Esophagus muscularis mucosa (tissue), 4 donors: ENCODE measurements at places on chromosomes 11 and 22.

GRCh38 chr11:100785148-100785983 is 98.3 kb downstream of the ARHGAP42 start:
- DNase-seq = no peak

- DNase-seq = no peak
Measured at GRCh38 chr11:119594639-119595249, 134.3 kb downstream of the NECTIN1 start.

DNA sequence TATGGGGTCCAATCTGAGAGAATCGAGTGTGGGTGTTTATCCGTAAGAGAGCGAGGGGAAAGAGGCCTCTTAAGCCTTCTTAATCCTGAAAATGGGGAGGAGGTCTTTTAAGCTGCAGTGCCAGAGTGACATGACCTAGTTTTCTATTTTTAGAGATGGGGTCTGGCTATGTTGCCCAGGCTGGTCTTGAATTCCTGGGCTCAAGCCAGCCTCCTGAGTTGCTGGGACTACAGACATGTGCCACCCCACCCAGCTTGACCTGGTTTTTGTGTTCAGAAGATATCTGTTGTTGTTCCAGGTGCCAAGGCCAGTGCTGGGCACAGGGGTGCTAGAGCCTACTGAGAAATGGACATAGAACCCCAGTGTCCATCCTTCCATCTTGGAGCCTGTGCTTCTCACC is 1.4 kb downstream of the BAD start:
- DNase-seq = no peak

- no peak for DNase-seq
Measured at GRCh38 chr11:69215784-69216415, 60.2 kb downstream of the SMIM38 start.

DNA sequence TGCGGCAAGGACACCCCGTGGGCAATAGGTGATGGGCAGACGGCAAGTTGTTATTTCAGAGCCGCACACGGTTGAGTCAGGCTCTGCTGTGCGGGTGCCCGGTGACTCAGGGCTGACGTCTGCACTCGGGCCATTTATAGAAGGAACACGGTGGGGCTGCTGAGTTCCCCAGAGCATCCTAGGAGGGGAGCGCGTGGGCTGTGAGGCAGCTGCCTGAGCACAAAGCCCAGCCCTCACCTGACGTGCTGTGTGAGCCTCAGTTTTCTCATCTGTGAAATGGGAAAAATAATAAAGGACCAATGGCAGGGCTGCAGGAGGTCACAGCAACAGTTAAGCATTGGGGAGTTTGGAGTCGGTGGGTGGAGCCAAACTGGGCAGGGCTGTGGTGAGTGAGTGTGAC is 11.3 kb upstream of the RHOD start:
- no peak for DNase-seq

DNA sequence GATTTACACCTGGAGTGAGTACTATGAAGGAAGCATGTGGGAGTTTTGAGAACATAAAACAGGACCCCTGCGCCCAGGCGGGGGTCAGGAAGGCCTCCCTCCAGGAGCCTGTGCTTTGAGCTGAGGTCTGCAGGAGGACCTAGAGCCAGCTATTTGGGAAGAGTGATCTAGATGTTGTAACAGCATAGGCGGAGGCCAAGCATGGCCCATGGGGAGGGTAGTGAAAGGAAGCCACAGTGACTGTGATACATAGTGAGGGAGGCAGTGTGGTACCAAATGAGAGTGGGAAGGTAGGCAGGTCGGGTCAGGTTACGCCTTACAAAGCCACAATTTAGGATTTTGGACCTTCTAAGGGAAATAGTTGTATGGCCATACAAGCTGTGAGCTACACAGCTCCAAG is 147.5 kb downstream of the PARVA start:
- no peak for DNase-seq

GRCh38 chr11:65655570-65656332 is 7.0 kb downstream of the RELA start:
- no peak for DNase-seq

GRCh38 chr11:77187776-77188632 is 60.0 kb downstream of the MYO7A start:
- peak; percentile 93 for DNase-seq
